ENCODE measurements at places on chromosomes 2 and 18. TPM values are rescaled to one million over a fixed set of nuclear protein-coding genes. Genes with fewer than 3 reads are reported as not detected.

DNA sequence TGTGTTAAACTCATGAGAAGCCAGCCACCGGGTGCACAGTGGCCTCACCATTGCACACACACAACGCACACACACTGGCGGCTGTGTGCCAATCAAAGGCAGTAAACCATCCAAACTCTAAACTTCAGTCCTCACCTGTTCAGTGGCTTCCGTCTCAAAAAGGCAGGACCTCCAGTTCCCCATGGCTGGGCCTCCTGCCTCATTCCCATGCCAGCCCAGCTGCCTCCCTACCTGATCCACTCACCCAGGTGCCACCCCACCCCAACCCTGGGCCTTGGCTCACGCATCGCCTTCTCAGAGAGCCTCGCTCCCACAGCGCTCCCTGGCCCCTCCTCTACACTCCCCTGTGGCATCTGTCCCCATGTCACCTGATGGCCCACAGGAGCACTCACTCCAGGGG lies 190.9 kb downstream of the EIPR1 start:
- H3K27ac ChIP-seq: no peak overlapping the region
- H3K27me3 ChIP-seq: no peaks in the 10 kb centered on the region
- no peaks in the 10 kb centered on the region for H3K4me1 ChIP-seq
- 0 out of 2 replicates have a peak, but pooled peaks cover 3% of the 10 kb centered on the region for H3K36me3 ChIP-seq

- DNase-seq: no peak
- H3K36me3 ChIP-seq: no peaks in the 10 kb centered on the region
- no peaks in the 10 kb centered on the region for H3K4me1 ChIP-seq
- H3K4me3 ChIP-seq: no peak overlapping the region
Observed at GRCh38 chr2:79782576-79783452, 270.0 kb downstream of the CTNNA2 start.

- no peaks in the 10 kb centered on the region for H3K36me3 ChIP-seq
- H3K27me3 ChIP-seq: no peaks in the 10 kb centered on the region
- no peaks in the 10 kb centered on the region for H3K4me1 ChIP-seq
- H3K27ac ChIP-seq: no peak overlapping the region
Observed at GRCh38 chr18:60232541-60232940, 140.0 kb downstream of the MC4R start.

DNA sequence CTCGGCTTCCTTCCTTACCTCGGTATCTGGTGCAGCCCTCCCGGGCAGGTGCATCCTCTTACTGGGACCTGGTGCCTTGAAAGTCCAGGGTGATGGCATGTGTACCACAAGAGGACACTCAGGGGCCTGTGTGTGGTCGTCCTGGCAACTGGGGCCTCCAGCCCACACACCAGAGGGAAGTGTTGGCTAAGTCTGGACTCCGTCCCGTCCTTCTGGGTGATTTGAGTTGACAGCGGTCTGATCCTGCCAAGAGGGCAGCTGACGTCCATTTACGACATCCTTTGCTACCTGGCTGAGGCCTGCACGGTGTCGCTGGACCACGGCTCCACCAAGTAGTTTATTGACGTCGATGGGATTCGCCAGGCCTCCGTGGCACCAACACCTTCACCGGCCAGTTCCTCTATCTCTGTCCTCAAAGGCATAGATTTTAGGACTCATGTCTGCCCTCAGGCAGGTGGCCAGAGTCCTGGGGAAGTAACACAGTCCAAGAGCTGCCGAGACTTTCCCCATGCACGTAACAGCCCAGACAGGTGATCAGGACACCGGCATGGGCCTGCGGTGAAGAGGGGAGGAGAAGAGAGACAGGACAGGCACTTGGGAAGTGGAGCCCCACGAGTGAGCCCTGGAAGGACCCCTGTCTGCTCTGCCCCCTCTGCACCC lies 186.0 kb upstream of the HDAC4 start:
- H3K27me3 ChIP-seq: peaks cover 31% of the 10 kb centered on the region
- H3K27ac ChIP-seq: no peak overlapping the region
- no peak for DNase-seq
- no peaks in the 10 kb centered on the region for H3K36me3 ChIP-seq
- H3K4me1 ChIP-seq: no peaks in the 10 kb centered on the region
- H3K4me3 ChIP-seq: no peak overlapping the region

GRCh38 chr2:72695676-72696075 lies 130.2 kb downstream of the EXOC6B start:
- H3K27ac ChIP-seq: no peak overlapping the region
- no peaks in the 10 kb centered on the region for H3K27me3 ChIP-seq
- peak; percentile 20 for DNase-seq
- H3K36me3 ChIP-seq: no peaks in the 10 kb centered on the region
- peaks cover 18% of the 10 kb centered on the region for H3K4me1 ChIP-seq
- no peak overlapping the region for H3K4me3 ChIP-seq

DNA sequence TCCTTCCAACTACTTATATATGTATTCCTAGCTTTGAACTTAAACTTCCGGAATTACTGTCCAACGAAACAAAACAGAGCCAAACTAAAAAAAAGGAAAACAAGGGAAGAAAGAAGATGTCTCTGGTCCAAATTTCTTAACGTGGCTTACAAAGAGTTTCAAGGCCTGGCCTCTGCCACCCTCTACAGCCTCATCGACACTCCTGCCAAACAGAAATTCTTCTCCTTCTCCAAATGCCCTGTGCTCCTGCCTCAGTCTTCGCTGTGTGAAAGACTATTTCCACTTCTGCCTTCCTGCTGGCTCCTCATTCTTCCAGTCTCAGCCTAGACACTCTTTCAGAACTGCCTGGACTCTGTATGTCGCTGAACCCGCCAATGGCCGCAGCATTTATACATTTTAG lies 249.2 kb downstream of the TXNL1 start:
- no peak for DNase-seq
- no peaks in the 10 kb centered on the region for H3K36me3 ChIP-seq

The ALPP gene
- 0.08 TPM for total RNA-seq

The ITGA4 gene
- 22.7 TPM for total RNA-seq

The CRYGA gene
- not detected for total RNA-seq

The SCYGR4 gene
- total RNA-seq: not detected

The RTP5 gene
- not detected for total RNA-seq

The TWIST2 gene
- total RNA-seq: not detected
